ENCODE measurements at places on chromosomes 2 and 18. TPM values are rescaled to one million over a fixed set of nuclear protein-coding genes. Genes with fewer than 3 reads are reported as not detected.

HRH4 gene
- polyA plus RNA-seq: 1.1 TPM

NT5C1B gene
- 0.47 TPM for polyA plus RNA-seq

DNA sequence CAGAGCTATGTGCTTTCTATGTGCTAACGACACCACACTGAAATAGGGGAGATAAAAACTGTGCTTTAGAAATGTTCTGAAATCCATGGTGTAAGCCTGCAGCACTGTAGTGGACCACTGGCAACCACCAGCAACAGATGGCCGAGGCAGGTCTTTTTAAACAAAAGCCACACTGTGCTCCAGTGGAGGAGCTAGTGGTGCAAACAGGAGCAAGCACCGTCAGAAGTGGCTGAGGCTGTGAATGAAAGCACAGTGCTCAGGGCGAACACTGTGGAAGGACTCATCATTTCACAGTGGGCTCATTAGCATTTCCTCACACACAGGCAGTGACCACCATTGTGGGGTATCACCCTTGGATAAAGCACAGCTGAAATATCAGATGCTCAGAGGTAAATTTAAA is 22.9 kb upstream of the MTX2 start:
- DNase-seq: no peak

CHMP3 gene
- polyA plus RNA-seq: 81.3 TPM

GRCh38 chr18:79695269-79695668 is 15.7 kb downstream of the CTDP1 start:
- DNase-seq: no peak

- DNase-seq: no peak
Measured at GRCh38 chr2:101518578-101519492, 43.9 kb upstream of the RFX8 start.

SULT1C3 gene
- polyA plus RNA-seq: not detected

DNA sequence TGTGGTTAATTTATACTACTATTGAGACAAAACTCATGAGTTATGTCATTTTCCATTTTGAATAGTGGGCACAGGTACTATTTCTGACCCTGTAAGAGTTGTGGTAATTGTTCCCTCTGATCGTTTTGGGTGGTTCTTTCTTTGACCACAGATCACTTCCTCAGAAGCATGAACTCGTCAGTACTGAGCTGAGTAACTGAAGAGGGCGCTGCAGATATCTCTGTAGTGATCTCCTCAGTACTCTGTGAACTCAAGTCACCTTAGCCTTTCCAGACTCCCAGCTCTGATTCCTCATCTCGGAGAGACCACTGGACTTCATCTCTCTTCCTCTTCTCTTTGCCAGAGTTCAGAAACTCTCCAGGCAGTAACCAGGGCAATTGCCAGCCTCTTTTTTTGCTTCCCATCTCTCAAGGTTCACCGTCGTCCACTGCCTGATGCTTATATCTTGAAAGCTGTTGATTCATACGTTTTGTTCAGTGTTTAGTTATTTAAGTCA is 9.4 kb upstream of the IL1RL1 start:
- peak; percentile 53 for DNase-seq

HOXD8 gene
- polyA plus RNA-seq: not detected

CROCC2 gene
- not detected for polyA plus RNA-seq

PROKR1 gene
- not detected for polyA plus RNA-seq

RFTN2 gene
- polyA plus RNA-seq: 0.37 TPM

GRCh38 chr2:190887089-190887488 is 6.5 kb downstream of the GLS start:
- DNase-seq: no peak

DNA sequence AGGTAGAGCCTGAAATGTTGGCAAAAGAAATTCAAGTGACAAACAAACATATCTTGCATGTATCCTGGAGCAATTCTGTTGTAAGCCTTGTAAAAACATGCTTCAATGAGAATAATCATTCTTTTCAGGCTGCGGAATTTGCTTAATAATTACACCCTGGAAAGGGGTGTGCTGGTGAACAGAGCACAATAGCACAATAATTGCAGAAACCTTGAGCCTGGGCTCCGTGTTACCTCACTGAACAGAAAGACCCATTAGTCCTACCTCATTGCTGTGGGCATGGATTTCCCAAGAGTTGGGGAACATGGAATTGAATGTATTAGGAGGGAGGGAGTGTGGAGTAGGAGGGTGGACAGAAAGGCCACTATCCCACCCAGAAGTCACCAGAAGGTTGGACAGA is 168.0 kb upstream of the ALKAL2 start:
- DNase-seq: no peak

GRCh38 chr2:120764991-120765677 is 29.5 kb downstream of the GLI2 start:
- no peak for DNase-seq

SKOR2 gene
- polyA plus RNA-seq: not detected

DNA sequence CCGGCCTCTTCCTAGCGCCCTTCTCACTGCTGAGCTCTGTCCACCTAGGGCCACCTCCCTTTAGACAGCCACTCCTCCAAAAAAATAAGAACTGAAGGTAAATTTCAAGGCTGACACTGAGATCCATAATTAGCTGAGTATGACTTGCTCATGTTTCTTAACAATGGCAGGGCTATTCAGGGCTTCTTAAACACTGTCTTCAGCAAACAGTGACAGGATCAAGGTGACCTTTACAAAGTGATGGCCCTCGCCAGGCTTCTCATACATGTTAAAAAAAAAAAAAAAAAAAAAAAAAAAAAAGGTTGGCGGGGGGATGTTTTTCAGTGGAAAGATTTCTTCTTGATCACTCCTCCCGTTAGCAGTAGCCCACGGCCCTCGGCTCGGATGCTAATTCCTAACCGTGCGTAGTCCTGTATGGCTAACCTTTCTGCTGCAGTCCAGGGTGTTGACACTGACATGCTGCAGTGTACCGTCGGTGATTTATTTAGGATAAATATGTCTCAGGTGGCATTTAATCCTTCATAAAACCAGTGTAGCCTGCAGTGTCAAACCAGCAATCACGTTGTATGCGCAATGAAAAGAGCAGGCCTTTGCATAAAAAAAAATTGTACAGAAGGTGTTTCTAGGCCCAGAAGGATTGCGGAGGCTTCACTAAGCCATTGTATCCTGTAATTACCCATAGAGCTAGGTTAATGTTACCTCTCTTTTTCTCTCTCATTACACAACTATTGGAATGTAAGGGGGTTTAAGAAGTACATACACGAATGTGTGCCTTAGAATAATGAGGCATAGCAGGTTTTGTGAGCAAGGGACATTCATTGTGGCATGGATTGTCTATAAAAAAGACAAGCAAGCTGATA is 142.7 kb downstream of the PTGR3 start:
- no peak for DNase-seq

B4GALT6 gene
- not detected for polyA plus RNA-seq

DNA sequence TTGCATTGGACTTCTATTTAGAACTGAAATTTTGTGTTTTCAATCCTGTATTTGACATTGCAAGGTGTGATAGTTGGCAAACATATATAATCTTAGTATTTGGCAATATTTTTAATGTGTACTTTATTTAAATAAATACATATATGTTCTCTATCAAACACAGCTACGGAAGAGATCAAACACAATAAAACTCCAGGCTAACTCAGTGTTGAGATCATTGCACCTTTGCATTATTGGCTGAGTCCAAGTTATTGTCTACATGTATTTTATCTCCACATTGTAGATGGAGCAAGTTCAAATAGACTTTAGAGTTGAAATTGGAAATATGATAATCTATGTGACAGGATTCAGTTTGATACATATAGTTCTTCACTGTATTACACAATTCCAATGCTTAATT is 176.7 kb downstream of the ST6GAL2 start:
- no peak for DNase-seq

MRPS9 gene
- 31.0 TPM for polyA plus RNA-seq

DNA sequence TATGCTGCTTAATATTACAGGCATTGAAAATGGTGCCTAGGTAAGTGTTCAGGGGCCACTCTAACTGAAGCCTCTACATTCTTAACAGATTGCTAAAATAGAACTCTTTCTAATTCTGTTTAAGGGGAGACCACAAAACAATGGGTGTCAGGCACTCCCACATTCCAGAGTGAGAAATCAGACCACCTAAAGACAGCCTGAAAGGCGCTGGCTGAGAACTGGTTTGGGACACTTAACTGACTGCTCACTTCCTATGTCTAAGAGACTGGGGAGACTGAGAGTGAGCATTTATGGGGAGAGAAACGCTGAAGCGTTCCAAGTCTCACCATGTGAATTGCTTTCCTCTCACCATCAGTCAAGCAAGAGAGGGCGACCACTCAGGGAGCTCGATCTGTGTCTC is 108.8 kb upstream of the ITGB6 start:
- no peak for DNase-seq

LYG2 gene
- not detected for polyA plus RNA-seq

CPO gene
- polyA plus RNA-seq: not detected

OSBPL6 gene
- 0.49 TPM for polyA plus RNA-seq

SLC20A1 gene
- 25.5 TPM for polyA plus RNA-seq

- no peak for DNase-seq
Measured at GRCh38 chr2:88639865-88640264, 12.6 kb upstream of the EIF2AK3 start.

- DNase-seq: no peak
Measured at GRCh38 chr2:239499726-239500573, 99.1 kb upstream of the HDAC4 start.

TEKT4 gene
- polyA plus RNA-seq: not detected

GRCh38 chr2:210884227-210884626 is 327.8 kb downstream of the CPS1 start:
- no peak for DNase-seq

DNA sequence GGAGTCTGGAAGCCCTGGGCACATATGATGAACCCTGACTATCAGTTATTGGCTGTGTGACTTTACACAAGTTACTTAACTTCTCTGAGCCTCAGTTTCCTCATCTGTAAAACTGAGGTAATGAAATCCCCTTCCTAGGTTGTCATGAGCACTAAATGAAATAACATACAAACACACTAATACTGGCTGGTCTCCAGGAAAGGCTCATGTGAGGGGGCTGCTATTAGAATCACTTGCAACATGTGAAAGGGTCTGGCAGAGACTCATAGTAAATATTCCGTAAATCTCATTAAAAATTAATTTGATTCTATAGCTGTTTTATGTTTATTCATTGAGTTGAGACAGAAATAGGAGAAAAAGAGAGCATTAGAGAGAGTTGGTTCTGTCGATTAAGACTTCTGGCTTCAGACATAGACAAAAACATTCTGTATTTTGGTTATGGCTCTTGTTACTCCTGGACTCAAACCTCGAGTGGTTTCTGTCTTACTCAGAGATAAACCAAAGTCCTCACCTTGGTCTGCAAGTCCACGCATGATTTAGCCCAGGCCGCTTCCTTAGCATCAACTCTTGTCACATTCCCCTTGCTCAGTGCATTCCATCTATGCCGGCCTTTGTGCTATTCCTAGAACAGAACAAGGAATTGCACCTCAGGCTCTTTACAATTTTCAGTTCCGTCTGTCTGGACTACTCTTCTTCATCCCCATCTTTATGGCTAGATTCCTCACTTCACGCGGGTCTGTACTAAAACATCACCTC is 139.1 kb downstream of the NXPH2 start:
- DNase-seq: no peak

GRCh38 chr2:898319-898718 is 52.3 kb upstream of the SNTG2 start:
- no peak for DNase-seq

- DNase-seq: no peak
Measured at GRCh38 chr2:41880561-41881243, 167.1 kb upstream of the PKDCC start.

GRCh38 chr2:147888680-147889079 is 43.9 kb downstream of the ACVR2A start:
- no peak for DNase-seq

C18orf54 gene
- polyA plus RNA-seq: 1.0 TPM

TSPYL6 gene
- not detected for polyA plus RNA-seq

DNA sequence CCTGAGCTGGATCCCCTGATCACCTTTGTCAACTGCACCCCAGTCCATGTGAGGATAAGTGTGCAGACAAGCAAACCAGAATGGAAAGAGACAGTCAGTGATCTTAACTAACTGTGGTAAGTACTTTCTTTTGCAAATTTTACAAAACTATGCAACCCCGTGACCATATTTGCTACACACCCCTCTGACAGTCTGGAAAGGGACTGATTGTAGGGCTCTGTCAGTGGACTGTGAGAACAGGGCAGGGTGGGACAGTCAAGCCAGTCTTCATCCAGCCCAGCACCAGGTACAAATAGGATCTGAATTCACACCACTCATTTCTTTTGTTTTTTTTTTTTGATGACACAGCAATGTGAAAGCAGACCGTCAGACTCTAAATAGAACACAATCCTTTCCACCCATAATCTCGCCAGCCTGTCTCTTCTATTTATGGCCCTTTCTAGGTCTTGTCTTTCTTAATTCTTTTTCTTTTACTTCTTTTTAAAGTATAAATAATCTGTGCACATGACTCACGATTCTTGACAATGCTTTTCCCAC is 165.6 kb downstream of the ARL6IP6 start:
- DNase-seq: no peak

DNA sequence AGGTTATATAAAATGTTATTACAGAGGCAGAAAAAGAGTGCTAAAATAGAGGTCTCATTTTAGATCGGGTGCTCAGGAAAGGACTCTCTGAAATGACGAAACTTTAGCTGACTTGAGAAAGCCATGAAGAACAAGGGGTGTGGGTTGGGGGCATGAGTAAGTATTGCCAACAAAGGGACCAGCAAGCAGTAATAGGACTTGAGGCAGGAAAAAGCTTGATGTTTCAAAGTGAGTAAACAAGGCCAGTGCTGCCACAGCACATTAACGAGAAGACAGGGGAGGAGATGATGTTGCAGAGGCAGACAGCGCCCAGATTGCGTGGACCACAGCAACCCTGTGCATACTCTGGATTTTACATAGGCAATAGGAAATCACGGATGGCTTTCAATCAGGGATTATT is 318.8 kb downstream of the ZEB2 start:
- no peak for DNase-seq

DNA sequence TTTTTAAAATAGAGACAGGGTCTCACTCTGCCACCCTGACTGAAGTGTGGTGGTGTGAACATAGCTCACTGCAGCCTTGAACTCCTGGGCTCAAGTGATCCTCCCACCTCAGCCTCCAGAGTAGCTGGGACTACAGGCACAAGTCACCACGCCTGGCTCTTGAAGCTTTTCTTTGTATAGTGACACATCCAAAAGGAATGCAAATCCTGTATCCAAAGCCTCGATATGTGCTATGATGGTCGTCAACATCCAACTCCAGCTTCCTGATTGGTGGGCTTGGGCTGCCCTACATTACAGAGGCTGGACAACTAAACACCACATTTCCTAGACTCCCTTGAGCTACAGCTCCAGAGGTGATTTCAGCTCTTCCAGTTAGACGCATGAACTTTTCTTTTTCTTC is 101.7 kb upstream of the PGAP1 start:
- no peak for DNase-seq

GRCh38 chr2:140880573-140880972 is 1250.2 kb downstream of the LRP1B start:
- no peak for DNase-seq

SCN7A gene
- polyA plus RNA-seq: not detected

Measured in CD4-positive, alpha-beta memory T cell (primary cell).